Activated CD4-positive, alpha-beta T cell treated with anti-CD3 and anti-CD28 coated beads, Interleukin-2, amount 10 ng/mL, durations not matched to agents 7 days and 5 days (primary cell): ENCODE measurements at places on chromosomes 7 and 10. TPM values are rescaled to one million over a fixed set of nuclear protein-coding genes. Genes with fewer than 3 reads are reported as not detected.
A peak's percentile ranks its signal among the peaks of the same experiment; 100 is the strongest.

Gene EPDR1
- total RNA-seq: 0.54 TPM

Gene TMEM213
- not detected for total RNA-seq

Gene COL17A1
- not detected for total RNA-seq

Gene PNLIPRP3
- total RNA-seq: not detected

GRCh38 chr10:116477986-116478664 lies 50.5 kb downstream of the PNLIPRP3 start:
- H3K4me3 ChIP-seq: no peak overlapping the region
- H3K27ac ChIP-seq: no peak overlapping the region
- no peaks in the 10 kb centered on the region for H3K4me1 ChIP-seq
- no peak for DNase-seq
- no peaks in the 10 kb centered on the region for H3K36me3 ChIP-seq

GRCh38 chr7:158705234-158705850 lies 738 bp upstream of the NCAPG2 start:
- H3K27ac ChIP-seq: peak overlapping the region; percentile 91
- H3K27me3 ChIP-seq: no peaks in the 10 kb centered on the region
- peaks cover 49% of the 10 kb centered on the region for H3K36me3 ChIP-seq

- H3K27me3 ChIP-seq: no peaks in the 10 kb centered on the region
- no peak overlapping the region for H3K27ac ChIP-seq
- H3K4me1 ChIP-seq: peaks cover 7% of the 10 kb centered on the region
- H3K36me3 ChIP-seq: no peaks in the 10 kb centered on the region
- no peak for DNase-seq
Measured at GRCh38 chr7:151796871-151797537, 79.9 kb downstream of the PRKAG2 start.

DNA sequence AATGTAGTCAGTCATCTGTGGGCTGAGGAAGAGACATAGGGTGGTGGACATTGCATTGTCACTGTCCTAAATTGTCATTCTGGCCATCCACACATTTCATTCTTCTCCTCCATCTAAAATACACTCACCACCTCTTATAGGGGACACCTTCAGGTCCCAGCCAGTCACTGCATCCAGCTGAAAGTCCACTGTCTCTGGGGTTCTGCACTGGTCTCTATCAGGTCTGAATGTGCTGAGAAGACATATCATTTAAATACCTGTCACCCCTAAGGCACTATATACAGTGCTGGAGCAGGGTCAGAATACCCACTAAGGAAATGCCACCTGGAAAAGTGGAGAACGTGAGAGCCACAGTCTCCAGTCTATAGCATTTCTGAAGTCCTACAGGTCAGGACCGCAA lies 29.6 kb downstream of the SH2D4B start:
- no peak for DNase-seq
- no peak overlapping the region for H3K4me3 ChIP-seq
- no peaks in the 10 kb centered on the region for H3K36me3 ChIP-seq
- peaks cover 14% of the 10 kb centered on the region for H3K27me3 ChIP-seq
- H3K4me1 ChIP-seq: no peaks in the 10 kb centered on the region

DNA sequence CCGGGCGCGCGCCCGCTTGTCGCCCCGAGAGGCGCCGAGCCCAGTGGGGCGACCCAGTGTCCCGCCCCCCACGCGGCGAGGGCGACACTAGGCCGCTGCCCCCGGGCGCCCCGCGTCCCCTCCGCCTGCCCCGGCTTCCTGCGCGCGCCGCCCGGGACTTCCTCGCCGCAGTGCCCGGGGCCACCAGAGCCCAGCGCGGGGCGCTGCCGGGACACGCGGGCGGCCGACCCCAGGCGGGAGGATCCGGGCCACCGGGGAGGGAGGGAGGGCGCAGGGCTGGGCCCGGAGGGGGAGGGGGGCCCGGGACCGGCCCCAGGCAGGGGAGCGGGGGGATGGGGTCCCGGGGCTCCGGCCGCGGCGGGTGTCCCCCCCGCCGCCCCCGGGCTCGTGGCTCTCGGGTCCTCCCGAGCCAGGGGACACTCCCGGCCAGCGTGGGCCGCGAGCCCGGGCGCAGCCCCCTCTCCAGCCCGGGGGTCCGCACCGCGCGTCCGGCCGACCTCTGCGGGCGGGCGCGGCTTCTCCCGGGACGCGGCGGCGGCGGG lies 435 bp upstream of the PWWP2B start:
- H3K4me3 ChIP-seq: no peak overlapping the region
- H3K27me3 ChIP-seq: no peaks in the 10 kb centered on the region
- DNase-seq: peak; percentile 65
- H3K36me3 ChIP-seq: no peaks in the 10 kb centered on the region

DNA sequence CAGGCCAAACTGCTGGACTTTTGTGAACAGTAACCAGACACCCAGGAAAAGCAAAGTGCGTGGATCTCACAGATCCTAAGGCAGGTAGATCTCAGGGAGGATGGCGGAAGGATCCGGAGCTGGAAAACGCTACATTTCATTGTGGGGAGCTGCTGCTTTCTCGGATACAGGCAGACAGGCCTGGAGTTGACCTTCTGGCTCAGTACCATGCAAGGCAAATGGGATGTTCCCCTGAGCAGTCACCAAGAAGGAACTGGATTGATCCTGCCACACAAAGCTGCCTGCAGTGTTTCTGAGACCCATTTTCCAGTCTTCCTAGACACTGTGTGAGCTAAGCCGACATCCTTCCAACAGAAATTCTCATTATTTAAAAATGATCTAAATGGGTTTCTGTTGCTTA lies 65.5 kb downstream of the ZRANB1 start:
- no peak overlapping the region for H3K27ac ChIP-seq
- no peak overlapping the region for H3K4me3 ChIP-seq
- no peaks in the 10 kb centered on the region for H3K4me1 ChIP-seq

- H3K36me3 ChIP-seq: peaks cover 50% of the 10 kb centered on the region
- H3K27me3 ChIP-seq: no peaks in the 10 kb centered on the region
- peak; percentile 59 for DNase-seq
- peak overlapping the region; percentile 96 for H3K4me3 ChIP-seq
- H3K27ac ChIP-seq: peak overlapping the region; percentile 100
Measured at GRCh38 chr10:43407148-43407575, 1.8 kb downstream of the HNRNPF start.

- peak overlapping the region; percentile 93 for H3K27ac ChIP-seq
- H3K36me3 ChIP-seq: peaks cover 2% of the 10 kb centered on the region
- DNase-seq: no peak
- H3K4me1 ChIP-seq: peaks cover 26% of the 10 kb centered on the region
- H3K4me3 ChIP-seq: peak overlapping the region; percentile 74
- no peaks in the 10 kb centered on the region for H3K27me3 ChIP-seq
Measured at GRCh38 chr10:28177944-28178637, 124.8 kb downstream of the MPP7 start.

DNA sequence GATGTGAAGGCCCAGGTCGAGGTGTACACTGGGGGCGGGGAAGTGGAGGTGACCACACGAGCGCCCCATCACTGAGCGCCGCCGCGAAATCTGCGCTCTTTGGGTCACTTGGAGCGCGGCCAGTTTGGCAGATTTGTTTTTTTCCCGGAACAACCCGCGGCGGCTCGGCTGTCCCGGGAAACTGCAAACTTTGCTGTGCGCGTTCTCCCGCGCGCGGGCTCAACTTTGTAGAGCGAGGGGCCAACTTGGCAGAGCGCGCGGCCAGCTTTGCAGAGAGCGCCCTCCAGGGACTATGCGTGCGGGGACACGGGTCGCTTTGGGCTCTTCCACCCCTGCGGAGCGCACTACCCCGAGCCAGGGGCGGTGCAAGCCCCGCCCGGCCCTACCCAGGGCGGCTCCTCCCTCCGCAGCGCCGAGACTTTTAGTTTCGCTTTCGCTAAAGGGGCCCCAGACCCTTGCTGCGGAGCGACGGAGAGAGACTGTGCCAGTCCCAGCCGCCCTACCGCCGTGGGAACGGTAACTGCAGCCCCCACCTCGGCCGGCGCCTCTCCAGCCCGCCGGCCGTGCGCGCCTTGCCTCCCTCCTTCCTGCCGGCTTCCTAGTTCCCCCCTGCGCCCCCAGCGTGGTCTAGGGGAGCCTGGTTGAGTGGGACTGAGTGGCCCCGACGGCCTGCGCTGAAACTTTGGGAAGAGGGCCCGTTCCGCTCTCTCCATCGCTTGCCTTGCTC lies at the start of gene CASP7:
CASP7 (plus strand) TSS at position 450 of the 727 bp plus-strand sequence. CDS start 17,582 bp downstream, outside the sequence.
- peak within 1 kb of the TSS; percentile 92 for H3K4me3 ChIP-seq
- DNase-seq: peak; percentile 88
- H3K27ac ChIP-seq: peak within 1 kb of the TSS; percentile 94
- peaks cover 42% of the 10 kb centered on the region for H3K4me1 ChIP-seq

GRCh38 chr10:73590881-73591799 lies at the start of gene USP54:
Gene USP54, minus strand, starts transcription at chr10:73591342. Its CDS starts 15,684 bp downstream, at chr10:73575658.
- H3K27ac ChIP-seq: peak within 1 kb of the TSS; percentile 27
- H3K27me3 ChIP-seq: no peaks in the 10 kb centered on the region
- peaks cover 19% of the 10 kb centered on the region for H3K4me1 ChIP-seq
- DNase-seq: peak; percentile 27
- no peaks in the 10 kb centered on the region for H3K36me3 ChIP-seq

- peaks cover 8% of the 10 kb centered on the region for H3K4me1 ChIP-seq
- DNase-seq: peak; percentile 50
- peaks cover 54% of the 10 kb centered on the region for H3K27me3 ChIP-seq
- no peak overlapping the region for H3K27ac ChIP-seq
- H3K36me3 ChIP-seq: peaks cover 2% of the 10 kb centered on the region
Measured at GRCh38 chr7:50793120-50793946, 10.6 kb upstream of the GRB10 start.

DNA sequence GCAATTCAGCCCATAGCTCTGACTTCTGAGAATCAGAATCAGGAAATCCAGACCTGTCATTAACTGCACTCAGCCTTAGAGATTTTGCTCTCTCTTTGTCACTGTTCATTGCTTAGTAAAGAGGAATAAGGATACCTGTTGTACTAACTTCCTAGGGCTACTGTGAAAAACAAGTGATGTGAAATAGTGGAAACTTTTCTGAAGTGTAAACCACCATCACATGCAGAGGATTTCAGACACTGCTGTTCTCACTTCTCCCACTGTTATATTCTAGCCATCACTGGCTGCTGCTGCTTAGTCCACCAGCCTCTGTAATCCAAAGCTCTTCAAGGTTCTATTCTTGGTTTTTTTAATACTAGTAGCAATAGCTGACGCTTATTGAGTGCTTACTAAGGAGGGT lies 129.6 kb upstream of the CCDC6 start:
- H3K27ac ChIP-seq: no peak overlapping the region
- H3K4me1 ChIP-seq: no peaks in the 10 kb centered on the region
- H3K27me3 ChIP-seq: no peaks in the 10 kb centered on the region
- no peak for DNase-seq
- H3K36me3 ChIP-seq: no peaks in the 10 kb centered on the region

- H3K4me3 ChIP-seq: peak overlapping the region; percentile 75
- H3K27ac ChIP-seq: peak overlapping the region; percentile 99
- H3K36me3 ChIP-seq: peaks cover 47% of the 10 kb centered on the region
Measured at GRCh38 chr10:15208221-15208620, 39.7 kb upstream of the NMT2 start.

DNA sequence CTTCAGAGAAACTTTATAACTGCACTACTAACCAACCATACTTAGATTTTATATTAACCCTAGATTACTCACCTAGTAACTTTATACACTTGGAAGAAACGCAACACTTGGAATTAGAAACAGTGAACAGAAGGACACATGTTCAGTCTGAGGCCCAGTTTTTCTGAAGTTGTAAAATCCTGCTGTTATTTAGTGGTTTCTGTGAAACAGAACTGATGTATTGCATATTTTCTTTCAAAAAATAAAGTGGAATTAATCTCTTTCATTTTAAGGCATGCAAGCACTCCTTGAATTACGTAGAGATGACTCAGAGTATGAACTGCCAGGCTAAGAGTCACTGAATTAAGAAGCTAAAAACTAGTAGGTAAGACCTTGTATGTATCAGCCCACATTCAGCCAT lies 215.8 kb downstream of the SKAP2 start:
- H3K4me1 ChIP-seq: no peaks in the 10 kb centered on the region
- H3K36me3 ChIP-seq: no peaks in the 10 kb centered on the region
- no peak overlapping the region for H3K4me3 ChIP-seq
- peaks cover 28% of the 10 kb centered on the region for H3K27me3 ChIP-seq
- no peak for DNase-seq

GRCh38 chr10:31604096-31604495 lies 285.1 kb downstream of the ZEB1 start:
- no peak for DNase-seq
- peak overlapping the region; percentile 77 for H3K4me3 ChIP-seq
- H3K36me3 ChIP-seq: no peaks in the 10 kb centered on the region
- peaks cover 1% of the 10 kb centered on the region for H3K27me3 ChIP-seq
- H3K27ac ChIP-seq: no peak overlapping the region

DNA sequence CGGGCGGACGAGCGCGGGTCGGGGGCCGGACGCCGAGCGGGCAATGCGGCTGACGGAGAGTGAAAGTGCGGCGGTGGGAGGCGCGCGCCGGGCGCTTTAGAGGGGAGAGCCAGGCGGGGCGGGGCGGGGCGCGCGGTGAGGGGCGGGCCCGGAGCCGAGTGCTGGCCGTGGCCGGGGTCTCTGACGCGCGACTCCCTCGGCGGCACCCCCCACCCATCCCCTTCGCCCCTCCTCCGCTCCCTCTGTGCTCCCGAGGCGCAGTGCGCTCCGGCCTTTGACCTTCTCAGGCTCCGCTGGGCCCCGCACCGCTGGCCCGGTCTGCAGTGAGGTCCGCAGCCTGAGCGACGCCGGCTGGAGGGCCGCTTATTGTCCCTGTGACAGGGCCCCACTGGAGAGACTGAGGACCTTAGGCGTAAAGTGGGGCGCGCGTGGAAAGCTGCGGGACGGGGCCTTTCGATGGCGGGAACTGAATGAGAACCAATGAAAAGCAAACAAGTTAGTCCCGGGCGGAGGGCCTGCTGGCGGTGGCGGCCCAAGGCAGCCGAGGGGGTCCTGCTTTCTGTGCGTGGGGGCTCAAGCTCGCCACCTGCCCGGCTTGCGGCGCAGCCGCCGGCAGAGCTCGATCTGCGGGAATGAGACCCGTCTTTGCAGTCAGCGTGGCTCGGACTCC lies at the start of gene CXCL12:
CXCL12 (minus strand) TSS at position 72 of the 670 bp plus-strand sequence. CDS start 92 bp downstream, outside the sequence.
- H3K4me1 ChIP-seq: peaks cover 4% of the 10 kb centered on the region
- no peak for DNase-seq
- H3K27me3 ChIP-seq: peaks cover 26% of the 10 kb centered on the region
- no peak within 1 kb of the TSS for H3K27ac ChIP-seq
- H3K36me3 ChIP-seq: no peaks in the 10 kb centered on the region
- peak within 1 kb of the TSS; percentile 34 for H3K4me3 ChIP-seq
